ENCODE measurements at places on chromosomes 7 and 10. TPM values are rescaled to one million over a fixed set of nuclear protein-coding genes. Genes with fewer than 3 reads are reported as not detected.

Gene ELN
- total RNA-seq = 182 TPM

DNA sequence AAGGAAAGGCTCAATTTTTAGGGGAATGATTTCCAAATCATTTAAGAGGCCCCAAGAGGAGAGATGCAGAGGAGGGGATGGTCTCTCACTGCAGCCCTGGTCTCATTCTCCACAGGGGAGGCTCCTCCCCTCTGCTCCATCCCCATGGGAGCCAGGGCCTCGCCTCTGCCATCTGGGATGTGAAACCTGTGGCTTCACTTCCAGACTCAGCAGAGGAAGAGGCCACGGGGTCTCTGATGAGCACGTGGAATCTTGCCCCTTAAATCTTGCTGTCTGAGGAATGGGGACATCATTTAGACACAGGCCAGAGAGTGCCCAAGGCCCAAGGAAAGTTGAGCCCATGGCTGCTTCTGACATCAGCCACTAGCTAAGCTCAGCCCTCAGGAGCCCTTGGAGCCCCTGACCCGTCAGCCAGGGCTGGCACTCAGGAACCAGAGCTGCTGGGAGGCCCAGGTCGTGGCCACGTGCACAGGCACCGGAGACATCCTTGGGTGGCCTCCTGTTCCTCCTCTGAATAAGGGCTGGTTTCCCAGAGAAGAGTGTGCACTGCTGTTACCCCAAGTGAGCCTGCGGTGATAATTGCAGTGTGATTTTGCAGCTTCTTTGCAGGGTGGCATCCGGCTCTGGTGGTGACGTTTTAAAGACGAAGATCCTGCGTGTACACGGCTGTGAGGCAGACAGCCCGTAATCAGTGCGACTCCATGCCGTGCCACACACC is 50.5 kb downstream of the VIPR2 start:
- no peak for DNase-seq

Gene ADCYAP1R1
- total RNA-seq = 0.23 TPM

DNA sequence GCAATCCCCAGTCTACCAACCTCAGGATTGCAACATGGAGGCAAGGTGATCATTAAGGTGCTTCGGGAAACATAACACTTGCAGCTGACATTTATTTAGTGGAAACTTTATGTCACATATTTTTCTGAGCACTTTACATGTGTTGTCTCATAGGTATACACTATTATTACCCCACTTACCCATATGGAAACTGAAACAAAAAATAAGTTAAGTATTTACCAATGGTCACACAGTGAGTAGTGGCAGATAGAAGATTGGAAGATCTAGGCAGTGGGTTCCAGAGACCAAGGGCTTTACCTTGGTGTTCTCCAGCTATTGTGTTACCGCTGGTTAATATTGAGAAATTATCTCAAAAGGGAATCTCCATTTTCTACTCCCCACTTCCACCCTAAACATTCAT is 1279.1 kb upstream of the SORCS1 start:
- no peak for DNase-seq

Gene OR2A1
- not detected for total RNA-seq

GRCh38 chr10:119418362-119418761 is 124.2 kb downstream of the RGS10 start:
- no peak for DNase-seq

DNA sequence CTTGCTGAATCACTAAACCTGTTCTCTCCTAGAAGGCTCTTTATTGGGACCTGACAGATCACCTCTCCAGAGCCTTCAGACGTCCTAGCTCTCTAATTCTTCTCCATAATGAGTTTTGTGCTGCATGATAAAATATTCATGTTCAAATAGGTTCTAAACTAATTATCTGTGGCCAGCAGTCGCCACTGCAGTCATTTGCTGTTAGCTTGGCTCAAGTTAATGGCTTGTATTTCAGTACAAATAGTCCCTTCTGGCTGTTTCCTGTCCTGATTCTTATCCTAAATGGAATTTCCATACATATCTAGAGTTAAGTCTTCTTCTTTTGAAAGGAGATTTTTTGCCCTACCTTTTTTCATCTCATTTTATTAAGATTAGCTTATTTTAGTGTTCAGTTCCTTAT is 303.2 kb downstream of the EXOC4 start:
- no peak for DNase-seq

DNA sequence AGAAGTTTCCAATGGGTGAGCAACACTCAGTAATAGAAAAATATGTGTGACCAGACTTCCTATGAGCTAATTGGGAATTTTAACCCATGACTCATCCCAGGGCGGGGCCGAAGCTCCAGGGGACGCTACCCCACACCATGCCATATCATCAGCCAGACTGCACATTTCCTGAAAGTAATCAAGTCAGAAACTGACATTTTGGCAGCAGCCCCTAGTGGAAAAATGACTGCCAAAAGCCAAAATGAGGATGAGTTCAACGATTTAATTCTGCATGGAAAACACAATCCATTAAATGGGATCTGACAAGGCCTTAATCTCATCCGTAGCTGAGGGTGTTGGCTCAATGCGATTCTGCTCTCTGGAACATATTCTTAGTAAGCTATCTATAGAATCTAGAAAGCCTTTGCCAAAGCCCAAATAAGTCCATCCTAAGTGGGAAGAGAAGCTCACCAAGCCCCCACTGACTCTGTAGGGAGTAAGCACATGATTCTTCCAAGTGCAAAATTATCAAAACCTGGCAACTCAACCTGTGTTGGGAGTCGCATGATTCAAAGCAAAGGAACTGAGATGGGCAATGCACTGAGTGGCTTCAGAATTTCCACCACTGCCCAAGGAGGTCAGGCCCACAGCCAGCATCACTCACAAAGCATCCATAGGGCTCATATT is 93.1 kb upstream of the PDE1C start:
- DNase-seq = no peak

DNA sequence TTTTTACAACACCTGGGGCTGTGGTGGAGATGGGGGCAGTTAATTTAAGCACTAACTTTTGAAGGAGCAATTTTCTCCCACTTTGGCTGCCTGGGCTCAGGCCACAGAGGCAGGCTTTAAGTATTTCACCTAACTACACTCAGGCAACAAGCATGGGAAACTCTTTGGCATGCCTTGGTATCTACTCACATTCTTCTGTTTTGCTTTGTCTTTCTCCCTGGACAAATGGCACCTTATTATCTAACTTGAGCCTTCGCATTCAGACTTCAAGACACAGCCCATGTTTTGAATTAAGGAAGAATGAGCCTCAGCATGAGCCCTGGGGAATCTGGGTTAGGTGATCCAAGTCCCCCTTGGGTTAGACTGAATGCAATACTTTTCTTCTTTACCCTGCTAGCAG is 31.8 kb upstream of the BMPER start:
- no peak for DNase-seq

DNA sequence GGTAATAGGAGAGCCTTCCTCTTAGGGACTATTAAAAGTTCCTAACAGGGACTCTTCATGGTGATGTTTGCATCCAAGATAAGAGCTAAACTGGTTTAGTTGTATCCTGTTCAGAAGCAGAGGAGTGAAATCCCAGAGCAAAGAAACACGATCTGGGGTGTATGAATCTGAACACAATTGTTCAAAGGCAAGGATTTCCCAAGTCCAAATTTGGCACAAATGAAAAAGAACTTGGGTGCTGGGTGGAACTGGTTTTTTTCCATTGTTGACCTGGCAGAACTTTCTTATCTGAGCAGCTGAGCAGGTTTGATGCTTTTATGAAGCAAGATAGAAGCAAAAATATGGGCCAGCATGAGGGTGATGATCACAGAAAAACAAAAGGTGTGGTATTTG is 6.0 kb downstream of the AGFG2 start:
- no peak for DNase-seq

- DNase-seq = no peak
Observed at GRCh38 chr10:61612009-61612408, 50.7 kb upstream of the CABCOCO1 start.

Gene DGKI
- 1.1 TPM for total RNA-seq

Gene TMEM26
- total RNA-seq = not detected

Gene C10orf67
- total RNA-seq = 0.18 TPM

GRCh38 chr7:35878351-35878750 is 77.5 kb downstream of the SEPTIN7 start:
- DNase-seq = no peak

DNA sequence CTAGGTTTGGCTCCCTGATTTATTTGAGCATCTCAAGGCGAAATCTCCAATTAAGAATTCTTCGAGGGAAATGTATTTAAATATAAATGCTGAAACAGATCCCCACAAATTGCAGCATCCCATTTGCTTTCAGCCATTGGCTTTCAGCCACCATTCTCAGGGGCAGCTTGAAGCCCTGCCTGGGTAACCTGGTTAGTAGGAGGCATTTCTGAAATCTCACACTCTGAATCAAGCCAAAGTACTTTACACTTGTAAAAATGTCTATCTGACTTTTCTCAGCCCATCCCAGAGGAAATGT is 49.1 kb downstream of the GCC1 start:
- DNase-seq = no peak

DNA sequence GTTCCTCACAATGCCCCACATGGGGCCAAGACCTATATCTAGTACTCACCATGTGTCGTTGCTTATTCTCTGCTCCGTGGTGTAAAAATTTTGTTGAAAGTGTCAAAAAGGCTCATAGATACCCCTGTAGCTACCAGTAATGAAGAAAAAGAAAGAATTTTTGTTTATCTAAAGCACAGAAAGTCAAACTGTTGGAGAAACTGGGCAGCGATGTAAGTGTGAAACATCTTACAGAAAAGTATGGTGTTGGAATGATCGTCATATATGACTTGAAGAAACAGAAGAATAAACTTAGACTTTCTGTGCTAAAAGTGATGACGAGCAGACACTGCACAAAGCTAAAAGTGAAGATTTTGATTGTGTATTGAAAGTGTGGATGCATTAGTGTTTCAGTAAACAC is 626.6 kb upstream of the GHITM start:
- DNase-seq = no peak

DNA sequence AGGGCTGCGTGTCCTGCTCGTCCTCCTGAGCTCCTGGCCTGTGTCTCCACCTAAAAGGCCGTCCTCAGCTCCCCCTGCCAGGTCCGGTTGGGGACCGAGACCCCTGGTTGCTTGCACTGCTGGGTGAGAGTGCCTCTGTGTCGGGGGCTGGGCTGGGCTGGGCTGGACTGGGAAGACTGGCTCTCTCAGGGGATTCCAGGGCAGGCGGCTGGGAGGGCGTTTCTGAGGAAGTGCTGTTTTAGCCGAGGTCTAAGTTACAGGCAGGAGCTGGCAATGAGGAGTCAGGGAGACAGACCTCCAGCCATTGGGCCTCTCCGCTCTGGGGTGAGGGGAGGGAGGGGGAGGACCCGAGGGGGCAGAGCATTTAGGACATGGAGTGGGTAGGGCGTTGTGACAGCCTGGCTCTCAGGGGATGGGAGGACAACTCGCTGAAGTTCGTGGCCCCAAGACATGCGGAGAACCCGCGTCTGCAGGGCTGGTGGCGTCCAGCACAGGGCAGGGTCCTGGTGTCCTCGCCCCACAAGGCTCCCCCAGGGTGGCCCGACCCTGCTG is 20.9 kb downstream of the FOXK1 start:
- DNase-seq = no peak

Gene LIPJ
- total RNA-seq = not detected

DNA sequence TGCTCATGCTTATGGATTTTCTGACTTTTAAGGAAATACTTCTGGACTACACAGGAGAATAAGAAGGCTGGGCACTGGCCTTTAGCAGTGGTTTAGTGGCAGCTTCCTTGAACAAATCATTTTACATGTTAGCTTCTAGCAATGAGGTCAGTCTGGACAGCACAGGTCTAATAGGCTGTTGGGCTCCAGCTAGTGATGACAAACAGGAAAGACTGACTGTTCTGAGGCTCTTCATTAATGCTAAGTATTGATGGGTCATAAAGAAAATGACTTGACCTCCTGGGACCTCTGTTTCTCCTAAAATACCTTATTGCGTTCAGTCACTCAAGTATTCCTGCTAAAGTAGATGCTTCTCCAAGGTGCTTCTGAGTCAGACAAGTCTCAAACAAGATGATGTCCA is 4.9 kb upstream of the RHOBTB1 start:
- no peak for DNase-seq

DNA sequence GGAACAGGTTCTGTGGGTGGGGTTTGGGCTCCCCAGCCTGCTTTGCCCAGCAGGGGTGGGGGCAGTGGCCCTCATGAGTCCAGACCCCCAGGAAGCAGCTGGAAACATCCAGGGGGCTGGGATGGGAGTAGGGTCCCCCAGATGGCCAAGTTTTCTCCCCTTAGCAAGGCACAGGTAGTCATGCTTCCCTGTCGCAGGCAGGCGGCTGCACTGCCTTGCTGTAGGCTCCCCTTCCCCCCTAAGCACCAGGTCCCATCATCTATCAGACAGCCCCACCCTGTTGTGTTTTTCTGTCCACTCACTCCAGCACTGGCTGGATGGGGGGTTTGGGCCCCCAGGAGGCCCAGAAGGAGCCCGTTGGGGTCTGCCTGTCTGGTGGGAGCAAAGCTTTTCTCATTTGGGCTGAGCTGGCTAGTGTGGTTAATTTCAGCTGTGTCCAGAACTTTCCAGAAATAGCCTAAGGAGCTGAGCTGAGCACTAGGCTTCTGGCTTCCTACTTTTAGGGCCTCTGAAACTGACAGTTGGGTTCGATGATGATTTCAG is 7.9 kb downstream of the BRI3 start:
- DNase-seq = no peak

GRCh38 chr7:32259931-32260596 is 189.9 kb upstream of the PDE1C start:
- no peak for DNase-seq

- no peak for DNase-seq
Observed at GRCh38 chr10:89555688-89556445, 20.5 kb upstream of the SLC16A12 start.

DNA sequence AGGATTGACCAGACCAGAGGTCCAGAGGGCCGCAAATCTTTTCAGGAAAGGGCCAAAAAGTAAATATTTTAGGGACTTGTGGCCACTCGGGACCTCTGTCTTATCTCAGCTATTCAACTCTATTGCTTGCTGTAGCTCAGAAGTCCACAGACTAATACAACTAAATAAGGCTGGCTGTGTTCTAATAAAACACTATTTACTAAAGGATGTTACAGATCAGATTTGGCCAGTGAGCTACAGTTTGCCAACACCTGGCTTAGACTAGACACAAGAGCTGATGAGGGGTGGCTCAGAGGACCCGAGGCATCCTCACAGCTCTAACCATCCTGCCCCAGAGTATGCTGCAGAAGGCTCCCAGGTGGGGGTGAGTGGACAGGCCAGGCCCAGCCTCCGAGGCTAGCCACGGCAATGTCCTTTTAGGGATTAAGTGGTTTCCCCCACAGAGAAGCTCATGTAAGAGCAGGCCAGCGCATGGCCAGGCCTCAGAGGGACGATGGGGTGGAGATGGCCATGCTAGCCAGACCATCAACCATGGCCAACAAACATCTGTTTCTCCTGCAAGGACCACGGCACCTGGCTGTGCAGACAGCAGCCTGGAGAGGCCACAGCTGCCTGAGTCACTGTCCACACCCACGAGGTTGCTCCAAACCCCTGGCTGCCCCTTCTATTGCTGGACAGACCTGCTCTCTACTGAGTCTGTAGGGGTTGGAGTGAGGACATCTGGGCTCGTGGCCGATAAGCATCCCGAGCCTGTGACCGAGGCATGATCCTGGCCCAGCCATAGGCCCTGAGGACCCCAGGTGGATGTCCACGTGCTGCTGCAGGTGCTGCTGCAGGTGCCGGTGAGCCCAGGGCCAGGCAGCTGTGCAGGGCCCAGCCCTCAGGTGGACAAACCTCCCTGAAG is 76.5 kb downstream of the AFAP1L2 start:
- no peak for DNase-seq

Measured in esophagus squamous epithelium (tissue), 5 donors.